ENCODE measurements at places on chromosomes 7 and 10.

DNA sequence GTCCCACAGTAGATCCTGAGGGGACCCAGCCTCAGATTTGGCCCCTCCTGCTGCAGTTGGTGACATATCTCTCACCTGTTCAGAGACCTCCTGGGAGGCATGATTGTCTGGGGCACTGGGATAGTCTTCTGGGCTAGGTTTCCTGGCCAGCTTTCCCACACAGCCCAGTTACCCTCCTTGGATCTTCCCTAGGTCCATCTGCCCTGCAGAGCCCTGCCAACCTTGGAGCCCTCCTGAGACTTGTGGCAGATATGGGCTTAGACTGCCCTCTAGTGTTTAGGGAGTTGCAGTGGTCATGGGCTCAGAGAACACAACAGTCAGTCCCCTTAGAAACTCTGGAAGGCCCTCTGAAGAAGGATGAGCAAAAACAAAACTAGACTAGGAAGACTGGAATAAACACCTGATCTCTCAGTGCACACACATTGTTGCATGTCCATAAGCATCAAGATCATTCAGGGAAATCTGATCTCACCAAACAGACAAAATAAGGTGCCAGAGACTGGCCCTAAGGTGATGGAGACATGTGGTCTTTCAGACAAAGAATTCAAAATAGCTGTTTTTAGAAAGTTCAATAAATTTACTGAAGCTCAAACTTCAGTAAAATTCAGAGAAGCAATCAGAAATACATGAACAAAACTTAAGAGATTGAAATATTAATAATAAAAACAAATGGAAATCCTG, 324.6 kb downstream of the ATRNL1 start:
- no peak for DNase-seq

DNA sequence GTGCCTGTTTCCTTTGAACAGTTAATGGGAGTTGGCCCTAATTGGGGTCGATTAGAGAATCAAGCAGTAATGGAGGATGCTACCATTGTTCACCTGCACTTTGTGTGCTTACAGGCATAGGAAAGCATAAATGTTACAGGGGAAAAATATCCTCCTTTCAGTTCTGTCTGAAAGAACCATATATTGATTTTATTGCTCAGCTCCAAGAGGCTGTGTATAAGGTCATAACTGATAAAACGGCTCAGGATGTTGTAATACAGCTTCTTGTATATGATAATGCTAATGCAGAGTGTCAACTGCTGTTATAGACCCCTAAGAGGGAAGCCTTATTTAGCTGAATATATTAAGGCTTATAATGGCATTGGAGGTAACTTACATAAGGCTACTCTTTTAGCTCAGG, 32.9 kb upstream of the AKR1C2 start:
- DNase-seq = no peak

DNA sequence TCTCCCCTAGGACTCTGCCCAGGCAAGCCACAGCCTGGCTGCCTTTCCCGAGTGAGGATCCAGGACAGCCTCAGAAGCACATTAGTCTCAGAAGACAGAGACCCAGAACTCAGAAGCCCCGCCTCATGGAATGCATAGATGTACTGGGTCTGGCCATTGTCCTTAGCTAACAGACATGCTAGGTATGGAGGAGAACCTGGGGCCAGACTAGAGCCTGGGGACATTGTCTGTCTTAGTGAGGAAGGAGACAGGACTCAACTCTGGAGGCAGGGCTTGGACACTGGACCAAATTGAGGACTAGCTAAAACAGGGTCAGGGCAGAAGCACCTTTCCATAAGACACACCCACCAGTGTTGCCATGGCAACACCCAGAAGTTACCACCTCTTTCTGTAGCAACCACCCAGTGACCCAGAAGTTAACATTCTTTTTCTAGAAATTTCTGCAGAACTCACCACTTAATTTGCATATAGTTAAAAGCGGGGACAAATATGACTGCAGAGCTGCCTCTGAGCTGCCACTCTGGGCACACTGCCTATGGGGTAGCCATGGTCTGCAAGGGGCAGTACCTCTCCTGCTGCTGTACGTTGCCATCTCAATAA, 27.5 kb downstream of the TLX1 start:
- no peak for DNase-seq

GRCh38 chr10:2900530-2900929, 166.8 kb upstream of the PFKP start:
- no peak for DNase-seq

DNA sequence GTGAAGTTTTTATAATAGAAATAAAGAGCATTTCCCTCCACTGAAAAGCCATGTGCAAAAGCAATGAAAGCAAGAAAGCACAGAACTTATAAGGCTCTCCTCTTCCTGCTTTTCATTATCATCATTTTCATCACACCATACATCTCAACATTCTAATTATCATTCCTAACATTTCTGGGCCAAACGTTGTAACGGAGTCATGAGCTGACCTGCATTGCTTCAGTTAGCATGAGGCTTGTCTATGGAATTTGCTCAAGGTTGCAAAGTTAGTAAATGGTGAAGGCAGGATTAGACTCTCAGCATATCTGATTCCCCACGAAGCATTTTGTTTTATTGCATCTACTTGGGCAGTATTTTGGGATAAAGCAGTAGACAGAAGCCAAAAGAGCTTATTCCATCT, 11.4 kb downstream of the SCIN start:
- no peak for DNase-seq

GRCh38 chr10:48535416-48536155, 69.3 kb downstream of the ARHGAP22 start:
- DNase-seq = peak; percentile 38

- DNase-seq = no peak
These were observed 56.6 kb upstream of the STEAP4 start for GRCh38 chr7:88363249-88363648.

- peak; percentile 36 for DNase-seq
These were observed 2.4 kb downstream of the ZNF488 start for GRCh38 chr10:47381427-47382379.

GRCh38 chr7:93036807-93037206, 81.0 kb downstream of the SAMD9 start:
- DNase-seq = no peak

- no peak for DNase-seq
These were observed 75.1 kb downstream of the SHOC2 start for GRCh38 chr10:110994406-110995086.

DNA sequence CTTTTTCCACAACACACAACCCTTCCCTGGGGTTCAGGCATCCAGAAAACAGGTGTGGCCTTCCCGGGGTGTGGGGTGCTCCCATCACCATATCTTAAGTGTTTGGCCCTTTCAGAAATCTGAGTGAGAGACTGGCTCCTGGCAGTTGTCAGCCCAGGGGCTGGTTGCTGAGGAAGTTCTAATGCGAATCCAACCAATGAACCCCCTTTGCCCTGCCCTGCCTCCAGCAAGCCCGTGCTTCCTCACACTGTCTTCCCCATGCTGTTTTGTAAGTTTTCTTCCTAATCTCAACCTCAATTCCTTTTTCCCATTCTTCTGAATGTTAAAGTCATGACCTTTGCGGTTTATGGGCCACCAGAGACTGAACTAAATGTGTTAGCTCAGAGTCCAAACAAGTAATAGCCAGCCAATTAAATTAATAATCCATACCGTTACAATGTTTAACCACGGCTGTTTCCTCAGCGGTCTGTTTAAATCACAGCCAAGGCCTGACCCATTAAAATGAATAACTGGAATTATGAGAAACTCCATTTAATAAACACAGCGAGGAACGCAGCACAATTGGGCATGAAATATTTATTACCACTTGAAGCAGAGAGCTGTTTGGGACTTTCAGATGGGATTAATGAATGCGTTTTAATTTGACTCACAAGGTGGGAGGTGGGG, 90.9 kb upstream of the TCF7L2 start:
- DNase-seq = no peak

DNA sequence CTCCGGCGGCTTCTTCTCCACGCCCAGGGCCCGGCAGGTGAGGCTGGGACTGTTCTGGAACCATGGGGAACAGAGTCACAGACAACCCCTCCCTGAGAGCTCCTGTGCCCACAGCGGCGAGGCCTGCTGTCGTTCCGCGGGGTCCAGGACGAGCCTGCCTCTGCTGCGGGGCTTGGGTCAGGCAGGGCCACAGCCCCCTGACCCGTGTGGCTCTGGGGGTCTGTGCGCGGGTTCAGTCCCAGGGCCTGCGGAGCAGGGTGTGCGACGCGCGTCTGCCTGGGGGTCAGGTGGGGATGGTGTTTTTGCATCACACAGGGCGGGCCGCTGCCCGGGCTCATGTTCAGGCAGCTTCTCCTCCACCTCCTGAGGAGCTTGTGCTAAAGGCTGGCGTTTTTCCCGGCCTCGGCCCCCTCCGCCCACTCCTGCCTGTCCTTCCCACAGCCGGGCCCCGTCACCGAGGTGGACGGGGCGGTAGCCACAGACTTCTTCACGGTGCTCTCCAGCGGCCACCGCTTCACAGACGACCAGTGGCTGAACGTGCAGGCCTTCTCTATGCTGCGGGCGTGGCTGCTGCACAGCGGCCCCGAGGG, 8.4 kb downstream of the AP5Z1 start:
- DNase-seq = no peak
